Heart left ventricle (tissue), 16 donors: ENCODE measurements at places on chromosomes 3 and 15. TPM values are rescaled to one million over a fixed set of nuclear protein-coding genes. Genes with fewer than 3 reads are reported as not detected.
A peak's percentile ranks its signal among the peaks of the same experiment; 100 is the strongest.

- DNase-seq, result no peak
Observed at GRCh38 chr15:31974855-31975829, 55.2 kb upstream of the CHRNA7 start.

DNA sequence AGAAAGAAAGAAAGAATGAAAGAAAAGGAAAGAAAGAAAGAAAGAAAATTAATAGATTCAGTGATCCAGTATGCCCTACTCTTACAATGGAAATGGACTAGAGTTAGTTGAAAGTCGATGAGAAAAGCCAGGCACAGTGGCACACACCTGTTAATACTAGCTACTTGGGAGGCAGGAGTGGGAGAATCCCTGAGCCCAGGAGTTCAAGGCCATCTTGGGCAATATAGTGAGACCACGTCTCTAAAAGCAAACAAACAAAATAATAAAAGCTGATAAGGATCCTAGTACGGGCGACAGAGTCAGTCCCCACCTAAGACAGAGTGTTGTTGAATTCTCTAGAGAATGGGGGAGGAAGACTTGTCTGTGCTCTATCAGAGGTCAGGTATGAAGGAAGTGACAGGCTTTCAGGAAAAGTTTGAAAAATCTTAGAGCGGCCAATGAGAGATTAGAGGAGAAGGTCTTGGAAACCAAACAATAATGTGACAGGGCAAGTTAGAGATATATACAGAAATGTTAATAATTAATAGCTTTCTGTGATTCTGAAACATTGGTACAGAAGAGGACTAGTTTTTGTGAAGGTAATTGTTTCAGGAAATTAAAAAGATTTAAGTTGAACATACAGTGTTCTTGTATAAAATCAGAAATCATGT, 117.9 kb upstream of the PTX3 start:
- DNase-seq, result no peak

DNA sequence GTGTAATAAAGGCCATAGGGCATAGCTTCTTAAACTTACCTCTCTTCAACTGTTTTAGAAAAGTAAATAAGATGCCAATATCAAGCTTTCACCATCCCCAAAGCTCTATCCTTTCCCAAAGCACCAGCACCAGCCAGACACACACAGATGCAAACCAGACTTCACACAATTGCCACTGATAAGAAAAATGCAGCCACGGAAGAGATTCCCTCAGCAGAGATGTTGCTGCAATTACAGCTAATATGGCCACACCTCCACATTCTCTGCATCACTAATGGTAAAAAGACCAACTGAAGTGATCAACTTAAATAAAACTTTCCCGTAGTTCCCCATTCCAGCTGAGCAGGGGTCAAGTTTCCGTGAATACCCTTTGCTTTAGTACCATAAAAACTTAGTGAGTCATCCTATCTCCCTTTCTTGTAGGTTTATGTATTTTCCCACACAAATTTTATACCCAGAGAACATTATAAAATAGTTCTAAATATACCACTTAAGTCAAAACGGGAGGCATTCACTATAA, 64.4 kb downstream of the SLC9A9 start:
- DNase-seq, result no peak

DNA sequence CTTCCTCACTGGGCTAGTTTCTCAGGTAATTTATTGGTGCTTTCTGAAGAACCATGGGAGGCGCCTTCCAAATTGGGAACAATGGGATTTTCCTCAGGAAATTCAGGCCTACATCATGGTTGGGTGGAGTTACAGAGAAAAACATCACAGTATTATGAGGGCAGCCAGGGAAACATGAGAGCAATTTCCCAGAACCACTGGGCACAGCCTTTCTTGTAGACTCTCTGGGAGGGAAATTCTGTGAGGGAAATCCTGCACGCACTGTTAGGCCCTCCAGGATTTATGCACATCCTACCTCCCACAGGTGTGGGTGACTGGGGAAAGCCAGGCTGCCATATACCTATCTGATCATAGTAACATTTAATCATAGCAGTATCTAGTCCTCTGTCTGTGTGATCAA, 13.2 kb downstream of the POPDC2 start:
- DNase-seq, result peak; percentile 65

- DNase-seq, result no peak
Observed at GRCh38 chr15:86073281-86073680, 6.4 kb upstream of the AGBL1 start.

SLC22A14 gene
- total RNA-seq, result not detected

CP gene
- total RNA-seq, result 4.4 TPM

IGDCC3 gene
- total RNA-seq, result not detected
